ENCODE measurements at places on chromosomes 1 and 21. TPM values are rescaled to one million over a fixed set of nuclear protein-coding genes. Genes with fewer than 3 reads are reported as not detected.

Gene DVL1
- 41.9 TPM for total RNA-seq

Gene SPRR3
- total RNA-seq = not detected

Gene CYP4Z1
- total RNA-seq = not detected

Gene LMNA
- 2.7 TPM for total RNA-seq

Gene C1orf185
- total RNA-seq = not detected

Gene CLCNKB
- total RNA-seq = not detected

DNA sequence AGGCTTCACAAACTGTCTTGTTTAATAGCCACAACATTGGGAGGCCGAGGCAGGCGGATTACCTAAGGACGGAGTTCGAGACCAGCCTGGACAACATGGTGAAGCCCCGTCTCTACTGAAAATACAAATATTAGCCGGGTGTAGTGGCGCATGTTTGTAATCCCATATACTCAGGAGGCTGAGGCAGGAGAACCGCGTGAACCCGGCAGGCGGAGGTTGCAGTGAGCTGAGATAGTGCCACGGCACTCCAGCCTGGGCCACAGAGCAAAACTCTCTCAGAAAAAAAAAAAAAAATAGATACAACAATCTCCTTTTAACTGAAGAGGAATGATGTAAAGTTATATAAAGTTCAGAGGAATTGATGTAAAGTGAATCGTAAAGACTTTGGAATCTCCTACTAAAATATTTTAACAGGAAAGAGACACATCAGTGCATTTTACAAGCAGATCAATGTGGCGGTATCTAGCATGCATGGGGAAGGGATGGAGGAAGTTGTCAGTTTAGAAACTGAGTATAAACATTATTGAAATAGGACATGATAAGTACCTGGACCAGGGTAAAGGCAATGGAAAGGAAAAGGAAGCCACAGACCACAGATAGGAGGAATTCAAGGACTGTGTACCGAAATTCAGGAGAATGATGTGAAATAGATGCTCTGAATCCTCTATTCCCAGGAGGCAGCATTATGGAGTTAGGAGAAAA, 41.5 kb downstream of the PTPRC start:
- no peak for DNase-seq

DNA sequence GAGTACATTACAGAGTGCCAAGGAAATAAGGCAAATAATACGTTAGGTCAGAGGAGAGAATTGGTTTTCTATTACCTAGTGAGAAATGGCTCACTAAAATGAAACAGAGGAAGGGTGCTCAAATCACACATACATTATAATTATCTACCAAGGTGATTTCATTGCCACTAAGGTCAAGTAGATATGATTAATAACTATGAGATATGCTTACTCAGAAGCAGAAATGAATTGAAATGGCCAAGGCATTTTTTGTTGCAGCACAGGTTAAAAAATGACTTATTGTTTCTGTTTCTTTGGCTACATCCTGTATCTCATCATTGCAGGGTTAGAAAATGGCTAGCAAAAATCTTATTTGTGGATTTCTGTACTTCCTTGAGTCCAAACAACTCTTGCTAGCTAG, 154.5 kb upstream of the GORAB start:
- DNase-seq = no peak

DNA sequence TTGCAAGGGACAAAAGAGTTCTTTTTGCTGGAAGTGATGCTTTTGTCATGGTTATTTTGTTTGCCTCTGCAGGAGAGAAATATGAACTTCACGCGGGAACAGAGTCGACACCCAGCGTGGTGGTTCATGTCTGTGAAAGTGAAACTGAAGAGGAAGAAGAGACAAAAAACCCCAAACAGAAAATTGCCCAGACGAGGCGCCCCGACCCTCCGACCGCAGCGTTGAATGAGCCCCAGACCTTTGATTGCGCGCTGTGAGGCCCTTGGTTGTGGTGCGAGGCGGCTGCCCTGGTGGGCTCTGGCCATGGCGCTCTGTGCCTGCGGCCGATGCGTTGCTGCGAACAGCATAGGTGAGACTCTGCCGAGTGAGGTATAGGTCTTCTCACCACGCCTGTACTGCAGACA, 20.9 kb upstream of the NCMAP start:
- DNase-seq = peak; percentile 84

DNA sequence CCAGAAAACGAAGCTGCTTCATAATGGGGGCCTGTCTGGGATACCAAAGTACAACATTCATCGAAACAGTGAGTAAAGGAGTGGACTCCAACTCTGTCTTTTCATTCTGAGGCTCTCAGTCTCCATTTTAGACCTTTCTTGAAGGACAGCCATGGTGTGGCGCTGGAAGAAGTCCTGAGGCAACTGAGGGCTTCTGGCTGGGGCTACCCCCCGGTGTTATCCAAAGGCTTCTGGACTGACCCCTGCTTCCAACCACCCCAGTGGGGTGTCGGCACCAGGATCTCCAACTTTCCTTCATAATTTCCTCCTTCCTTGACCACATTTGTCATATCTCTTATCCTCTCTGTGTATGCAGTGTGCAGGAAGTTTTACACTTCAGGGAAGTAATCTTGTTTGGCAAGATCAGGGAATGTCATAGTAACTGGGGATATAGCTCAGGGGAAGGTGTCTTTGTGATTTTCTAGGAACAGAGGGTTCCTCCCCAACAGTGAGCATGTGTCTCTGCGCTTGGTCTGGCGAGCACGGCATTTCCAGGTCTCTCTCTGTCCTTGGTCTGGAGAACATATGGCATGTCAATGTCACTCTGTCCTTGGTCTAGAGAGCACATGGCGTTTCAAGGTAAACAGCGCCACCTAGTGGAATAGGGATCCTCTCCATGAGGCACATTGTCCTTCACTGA, 19.4 kb upstream of the BSDC1 start:
- peak; percentile 65 for DNase-seq

DNA sequence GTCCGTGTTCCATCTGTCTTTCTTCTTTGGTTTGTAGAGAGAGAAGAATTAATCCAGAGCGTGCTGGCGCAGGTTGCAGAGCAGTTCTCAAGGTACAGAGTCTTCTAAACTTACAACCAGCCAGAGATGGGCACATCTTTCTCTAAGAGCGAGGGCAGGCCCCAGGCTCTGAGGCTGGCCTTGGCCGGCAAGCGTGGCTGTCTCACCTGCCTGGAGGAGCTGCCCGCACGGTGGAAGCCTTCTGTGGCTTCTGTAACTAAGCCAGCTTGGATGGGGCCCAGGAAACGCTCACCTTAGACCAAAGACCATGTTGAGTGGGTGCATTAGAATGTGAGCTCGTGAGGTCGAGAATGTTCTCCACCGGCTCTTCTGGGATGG, 78.6 kb downstream of the PDE9A start:
- no peak for DNase-seq

- no peak for DNase-seq
These were observed 7.3 kb downstream of the RNU1-2 start for GRCh38 chr1:16903054-16903453.

GRCh38 chr1:75722966-75723365, 1.5 kb upstream of the ACADM start:
- DNase-seq = no peak

DNA sequence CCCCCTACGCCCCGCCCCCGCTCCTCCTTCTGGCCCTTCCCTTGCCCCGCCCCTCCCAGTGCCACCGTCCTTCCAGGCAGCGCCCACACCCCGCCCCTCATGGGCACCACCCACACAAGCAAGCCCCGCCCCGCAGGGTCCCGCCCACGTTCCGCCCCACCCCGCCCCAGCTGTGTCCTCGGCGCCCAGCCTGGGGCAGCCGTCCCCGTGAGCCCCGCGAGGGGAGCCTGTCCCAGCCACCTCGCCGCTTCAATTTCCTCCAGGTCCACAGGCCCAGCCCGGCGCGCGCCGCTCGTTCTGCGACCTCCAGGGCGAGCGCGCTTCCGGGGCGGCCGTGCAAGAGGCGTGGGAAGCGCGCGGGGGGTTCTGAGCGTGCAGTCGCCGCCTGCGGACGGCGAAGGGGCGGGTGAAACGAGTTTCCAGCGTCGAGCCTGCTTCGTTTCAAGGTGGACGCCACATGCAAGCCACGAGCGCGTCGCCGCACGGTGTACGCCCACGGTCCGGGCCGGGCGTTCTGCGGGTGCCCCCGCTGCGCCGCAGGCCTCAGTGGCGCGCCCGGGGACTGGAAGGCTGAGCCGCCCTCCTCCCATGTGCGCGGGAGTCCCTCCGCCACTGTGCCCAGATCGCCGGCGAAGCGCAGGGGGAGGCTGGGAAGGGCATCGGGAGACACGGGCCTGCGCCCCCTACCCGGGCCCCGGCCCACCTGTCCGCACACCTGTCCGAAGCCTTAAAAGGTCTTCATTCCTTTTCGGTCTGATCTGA, 10.8 kb upstream of the FAAP20 start:
- DNase-seq = peak; percentile 96

DNA sequence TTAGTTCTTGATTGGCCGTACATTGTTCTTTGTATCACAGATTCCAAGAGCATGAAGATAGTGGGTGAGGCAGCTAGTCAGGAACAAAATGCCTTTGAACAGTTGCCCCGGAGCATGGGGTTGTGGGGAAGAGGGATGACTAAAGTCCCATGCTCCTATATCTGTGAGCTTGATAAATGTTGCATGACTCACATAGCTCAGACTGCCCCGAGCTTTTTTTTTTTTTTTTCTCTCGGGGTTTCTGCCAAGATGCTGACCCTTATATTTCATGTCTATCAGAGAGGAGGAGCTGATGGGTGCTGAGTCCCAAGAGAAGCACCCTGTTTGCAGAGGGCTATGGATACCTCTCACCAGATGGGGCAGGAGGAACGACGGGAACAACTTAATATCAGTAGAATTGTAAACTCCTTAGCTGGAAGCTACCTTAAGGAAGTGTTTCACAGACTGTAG, 40.6 kb downstream of the SRRM1 start:
- DNase-seq = no peak

- DNase-seq = no peak
These were observed 120.2 kb downstream of the ETS2 start for GRCh38 chr21:38925923-38926322.

DNA sequence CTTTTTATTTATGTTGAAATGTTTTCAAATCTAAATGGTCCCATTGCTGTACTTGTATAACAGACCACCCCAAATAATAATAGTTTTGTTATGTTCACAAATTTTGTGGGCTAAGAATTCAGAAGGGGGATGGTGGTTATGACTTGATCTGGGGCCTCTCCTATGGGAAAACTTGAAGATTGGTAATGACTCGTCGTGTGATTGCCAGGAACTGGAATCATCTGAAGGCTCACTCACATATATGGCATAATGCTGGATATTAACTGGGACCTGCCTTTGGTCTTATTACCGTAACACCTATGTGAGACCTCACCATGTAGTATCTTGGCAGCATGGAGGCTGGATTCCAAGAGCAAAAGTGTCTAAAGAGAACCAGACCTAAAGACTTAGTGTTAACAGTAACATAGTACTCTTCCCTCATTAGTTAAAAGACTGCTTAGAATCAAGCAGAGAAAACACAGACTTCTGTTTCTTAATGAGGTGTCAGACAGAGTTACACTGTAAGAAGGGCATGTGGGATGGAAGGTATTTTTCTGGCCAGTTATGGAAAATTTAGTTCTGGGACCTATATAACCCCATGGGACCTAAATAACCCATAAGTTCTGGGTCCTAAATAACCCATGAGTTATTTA, 11.9 kb downstream of the LYPLAL1 start:
- no peak for DNase-seq

All from naive thymus-derived CD8-positive, alpha-beta T cell (primary cell).